ENCODE measurements at places on chromosomes 1 and 21. TPM values are rescaled to one million over a fixed set of nuclear protein-coding genes. Genes with fewer than 3 reads are reported as not detected.

The ENO1 gene
- 955 TPM for total RNA-seq

- no peak for DNase-seq
Measured at GRCh38 chr1:46569884-46570725, 18.7 kb upstream of the KNCN start.

The ASCL5 gene
- not detected for total RNA-seq

The DMRTA2 gene
- not detected for total RNA-seq

- no peak for DNase-seq
Measured at GRCh38 chr1:54996869-54997710, 1.6 kb upstream of the BSND start.

The C1orf94 gene
- not detected for total RNA-seq

DNA sequence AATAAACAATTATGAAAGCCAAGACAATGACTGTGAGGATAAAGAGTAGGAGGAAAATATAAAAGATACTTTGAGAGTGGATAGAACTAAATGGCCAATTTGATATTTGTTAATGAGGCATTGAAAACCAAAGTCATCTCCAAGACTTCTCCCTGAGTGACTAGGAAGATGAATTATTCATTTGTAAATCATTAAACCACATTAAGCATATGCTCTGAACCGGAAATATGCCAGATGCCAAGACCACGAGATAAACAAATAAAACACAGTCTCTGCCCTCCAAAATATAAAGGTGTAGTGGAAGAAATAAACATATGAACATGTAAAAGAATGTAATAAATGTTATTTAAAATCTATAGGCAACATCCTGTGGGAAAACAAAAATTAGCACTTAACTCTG, 78.8 kb downstream of the MRPL39 start:
- DNase-seq = no peak
